CD8-positive, alpha-beta memory T cell (primary cell): ENCODE measurements at places on chromosomes 3 and 15.

GRCh38 chr3:153513236-153513635 is 351.2 kb downstream of the RAP2B start:
- DNase-seq, result peak; percentile 3

DNA sequence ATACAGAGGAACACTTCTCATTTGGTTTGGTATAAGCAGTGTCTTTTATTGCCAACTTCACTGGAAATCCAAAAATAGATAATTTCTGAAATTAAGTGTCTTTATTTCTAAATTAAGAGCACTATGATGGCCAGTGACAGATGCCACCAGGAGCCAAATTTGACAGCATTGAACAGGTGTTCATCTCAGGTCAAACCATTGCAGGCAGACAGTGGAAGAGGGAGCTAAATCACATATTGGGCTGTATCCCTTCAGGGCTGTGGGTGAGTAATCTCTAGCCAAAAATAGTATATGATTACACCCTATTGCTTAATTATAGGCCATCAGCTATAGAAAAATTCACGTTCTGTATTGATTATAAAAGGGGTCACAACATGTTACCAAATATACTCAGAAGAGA is 457.7 kb downstream of the NAALADL2 start:
- DNase-seq, result no peak

- DNase-seq, result no peak
Observed at GRCh38 chr3:4722103-4722502, 229.0 kb downstream of the ITPR1 start.

DNA sequence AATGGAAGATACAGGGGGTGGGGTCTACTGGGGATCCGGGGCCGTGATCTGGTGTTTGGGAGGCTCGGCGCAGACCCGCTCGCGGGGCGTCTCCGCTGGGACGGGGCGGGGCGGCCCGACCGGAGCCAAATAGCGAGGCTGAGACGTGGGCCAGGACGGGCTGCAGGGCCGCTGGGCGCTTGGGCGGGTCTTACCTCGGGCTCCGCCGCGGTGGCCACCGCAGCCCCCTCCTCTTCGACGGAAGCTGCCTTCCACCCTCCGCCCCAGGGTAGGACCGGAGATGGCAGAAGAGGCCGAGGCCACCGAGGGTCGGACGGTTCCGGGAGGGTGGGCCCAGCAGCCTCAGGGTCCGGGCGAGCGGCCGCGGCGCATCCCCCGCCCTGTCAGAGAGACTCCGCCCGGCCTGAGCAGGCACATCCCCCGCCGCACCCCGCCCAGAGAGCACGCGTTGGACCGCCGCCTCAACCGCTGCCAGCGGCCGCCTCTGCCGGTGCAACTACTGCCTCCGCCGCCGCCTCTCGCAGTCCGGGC is 399 bp downstream of the MYO9A start:
- DNase-seq, result peak; percentile 79

GRCh38 chr15:70220490-70221096 is 122.9 kb upstream of the TLE3 start:
- no peak for DNase-seq

DNA sequence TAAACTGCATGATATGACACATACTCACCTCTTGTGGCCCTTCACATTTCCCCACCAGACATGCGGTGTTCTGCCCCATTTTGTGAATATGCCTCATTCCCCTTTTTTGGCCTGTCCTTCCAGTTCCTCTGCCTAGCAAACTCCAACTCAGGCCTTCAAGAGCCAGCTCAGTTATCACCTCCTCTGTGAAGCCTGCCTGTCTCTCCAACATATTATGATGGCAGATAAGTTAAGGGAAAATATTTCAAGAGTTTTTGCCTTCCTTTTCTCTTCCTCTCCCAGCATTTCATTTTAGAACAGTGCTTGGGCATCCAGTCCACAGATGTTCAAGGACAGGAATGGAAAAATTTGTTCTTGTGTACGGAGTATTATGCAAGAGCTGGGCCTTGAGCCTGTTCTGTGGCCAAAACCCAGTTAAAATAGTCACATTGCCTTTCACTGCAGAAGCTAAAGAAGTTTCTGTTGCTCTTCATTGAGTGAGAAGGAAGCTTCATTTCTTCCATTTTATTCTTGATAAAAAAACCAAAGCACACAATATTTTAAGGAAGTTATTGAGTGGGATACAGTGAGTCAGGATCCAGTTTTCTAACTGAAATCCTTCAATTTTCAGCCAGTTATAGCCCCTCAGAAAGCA is 192.0 kb downstream of the GHSR start:
- no peak for DNase-seq

DNA sequence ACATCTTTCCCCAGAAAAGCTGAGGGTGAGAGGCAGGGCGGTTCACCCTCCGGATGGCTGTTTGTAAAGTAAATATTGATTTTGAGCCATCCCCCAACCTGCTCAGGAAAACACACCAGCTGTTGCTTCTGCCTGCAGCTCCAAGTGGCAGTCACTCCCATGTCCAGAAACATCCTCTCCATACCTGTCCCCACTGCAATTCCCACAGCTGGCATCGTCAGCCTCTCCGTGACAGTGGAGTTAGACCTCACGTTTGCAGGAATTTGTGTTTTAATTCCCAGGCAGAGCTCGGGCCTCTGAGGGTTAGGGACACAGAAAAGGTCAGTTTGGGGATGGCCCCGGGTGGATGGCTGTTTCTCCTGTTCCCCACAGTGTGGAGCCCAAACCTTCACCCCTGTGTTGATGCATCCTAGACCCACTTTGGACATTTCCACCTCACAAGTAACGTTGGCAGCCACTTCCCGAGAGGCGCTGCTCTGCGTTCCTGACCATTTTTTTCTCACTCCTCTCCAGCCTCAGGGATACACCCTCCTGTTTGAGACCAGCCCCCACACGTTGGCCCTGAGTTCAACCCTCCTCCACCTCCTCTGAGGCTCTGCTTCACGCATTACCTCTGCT is 11.8 kb upstream of the FAM174B start:
- no peak for DNase-seq

- DNase-seq, result no peak
Observed at GRCh38 chr3:42525212-42525611, 22.8 kb downstream of the VIPR1 start.

GRCh38 chr3:16477056-16477455 is 36.4 kb downstream of the RFTN1 start:
- no peak for DNase-seq

DNA sequence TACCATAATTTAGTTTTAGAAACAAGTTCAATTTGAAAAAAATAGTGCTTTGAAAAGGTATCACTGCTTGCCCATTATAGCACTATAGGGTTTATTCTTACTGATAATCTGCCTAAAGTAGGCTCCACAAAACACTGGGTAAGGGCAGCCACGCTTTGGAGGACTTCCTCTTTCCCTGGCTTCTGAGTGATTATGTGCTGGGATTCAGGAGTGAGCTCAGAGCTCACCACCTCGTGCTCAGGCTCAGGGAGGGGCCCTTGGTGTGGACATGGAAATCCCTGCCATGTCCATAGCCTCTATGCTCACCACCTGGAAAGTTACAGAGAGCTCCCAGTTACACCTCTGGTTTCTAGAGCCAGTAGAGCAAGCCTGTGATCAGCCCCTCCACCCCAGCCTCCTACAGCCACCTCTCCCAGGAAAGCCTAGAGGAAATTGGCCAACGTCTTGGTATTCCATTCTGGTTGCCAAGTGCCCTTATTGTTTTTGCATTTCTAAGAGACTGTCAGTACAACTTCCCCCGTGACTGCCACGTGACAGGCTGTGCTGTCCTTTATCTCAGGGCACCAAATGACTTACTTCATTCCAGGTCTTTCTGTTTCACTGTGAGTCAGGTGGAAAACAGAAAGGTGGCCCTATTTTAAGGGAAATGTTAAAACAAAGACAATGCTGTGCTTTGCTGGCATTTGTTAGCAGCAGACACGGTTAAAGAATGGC is 316.0 kb downstream of the RORA start:
- DNase-seq, result no peak

- DNase-seq, result no peak
Observed at GRCh38 chr3:166456286-166456685, 619.1 kb upstream of the BCHE start.

- no peak for DNase-seq
Observed at GRCh38 chr3:151262871-151263525, 15.3 kb downstream of the P2RY14 start.

DNA sequence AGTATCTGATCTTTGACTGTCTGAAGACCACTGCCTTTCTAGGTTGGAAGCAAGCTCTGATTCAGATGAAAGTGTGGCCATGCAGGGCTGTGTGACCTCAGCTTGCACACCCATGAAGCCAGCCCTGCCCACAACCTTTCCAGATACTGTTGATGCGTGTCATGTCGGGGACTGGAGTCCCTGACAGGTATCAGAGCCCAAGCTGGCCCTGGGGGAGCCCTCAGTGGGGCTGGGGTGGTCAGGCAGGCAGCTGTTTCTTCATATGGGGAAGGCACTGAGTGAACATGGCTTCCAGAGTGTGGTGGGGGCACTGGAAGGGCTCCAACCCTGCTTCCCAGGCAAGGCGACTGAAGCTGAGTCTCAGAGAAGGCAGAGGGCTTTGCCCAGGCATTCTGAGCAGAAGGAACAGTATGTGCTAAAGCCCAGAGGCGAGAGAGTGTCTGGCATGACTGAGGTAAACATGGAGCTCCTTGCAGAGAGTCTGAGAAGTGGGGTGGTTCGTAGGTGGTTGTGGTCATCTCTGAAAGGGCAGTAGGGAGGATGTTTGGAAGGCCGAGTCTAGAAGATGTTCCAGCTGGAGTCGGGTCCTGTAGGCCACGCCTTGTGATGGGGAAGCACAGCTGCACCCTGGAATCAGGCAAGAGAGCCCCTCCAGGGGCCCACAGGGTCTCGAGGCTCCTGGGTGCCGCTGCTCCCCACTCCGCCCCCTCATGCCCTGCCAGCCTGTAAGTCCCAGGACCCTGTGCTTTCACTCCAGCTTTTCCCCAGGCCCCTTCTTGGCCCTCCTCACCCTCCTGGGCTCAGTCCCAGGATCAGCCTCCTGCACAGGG is 122.2 kb downstream of the EEFSEC start:
- no peak for DNase-seq

- no peak for DNase-seq
Observed at GRCh38 chr3:198071602-198072287, 111.7 kb downstream of the LMLN start.

DNA sequence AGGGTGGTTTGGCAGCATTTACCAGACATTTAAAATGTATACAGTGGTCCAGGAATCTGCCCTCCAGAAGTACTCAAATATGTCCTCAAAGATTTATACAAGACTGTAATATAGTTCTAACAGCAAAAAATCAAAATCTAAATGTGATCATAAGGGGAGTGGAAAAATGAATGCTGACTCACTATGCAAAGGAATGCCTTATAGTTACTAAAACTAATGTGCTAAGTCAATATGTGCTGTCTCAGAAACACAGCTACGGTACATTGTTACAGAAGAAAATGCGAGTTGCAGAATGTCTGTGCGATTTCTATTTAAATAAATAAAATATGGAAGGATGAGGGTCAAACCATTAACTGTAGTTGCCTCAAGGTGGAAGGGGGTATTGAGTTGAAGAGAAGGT is 230.1 kb upstream of the UBE2E1 start:
- DNase-seq, result no peak

GRCh38 chr15:80888846-80889245 is 100.8 kb downstream of the MESD start:
- no peak for DNase-seq

- DNase-seq, result no peak
Observed at GRCh38 chr3:72162649-72163184, 377.8 kb upstream of the PROK2 start.

- no peak for DNase-seq
Observed at GRCh38 chr3:71551311-71551919, 32.1 kb downstream of the FOXP1 start.

- DNase-seq, result no peak
Observed at GRCh38 chr3:16548721-16549120, 35.2 kb upstream of the RFTN1 start.

GRCh38 chr3:160691151-160691550 is 14.2 kb downstream of the ARL14 start:
- DNase-seq, result no peak

GRCh38 chr3:101204246-101204645 is 116.1 kb downstream of the IMPG2 start:
- DNase-seq, result no peak

DNA sequence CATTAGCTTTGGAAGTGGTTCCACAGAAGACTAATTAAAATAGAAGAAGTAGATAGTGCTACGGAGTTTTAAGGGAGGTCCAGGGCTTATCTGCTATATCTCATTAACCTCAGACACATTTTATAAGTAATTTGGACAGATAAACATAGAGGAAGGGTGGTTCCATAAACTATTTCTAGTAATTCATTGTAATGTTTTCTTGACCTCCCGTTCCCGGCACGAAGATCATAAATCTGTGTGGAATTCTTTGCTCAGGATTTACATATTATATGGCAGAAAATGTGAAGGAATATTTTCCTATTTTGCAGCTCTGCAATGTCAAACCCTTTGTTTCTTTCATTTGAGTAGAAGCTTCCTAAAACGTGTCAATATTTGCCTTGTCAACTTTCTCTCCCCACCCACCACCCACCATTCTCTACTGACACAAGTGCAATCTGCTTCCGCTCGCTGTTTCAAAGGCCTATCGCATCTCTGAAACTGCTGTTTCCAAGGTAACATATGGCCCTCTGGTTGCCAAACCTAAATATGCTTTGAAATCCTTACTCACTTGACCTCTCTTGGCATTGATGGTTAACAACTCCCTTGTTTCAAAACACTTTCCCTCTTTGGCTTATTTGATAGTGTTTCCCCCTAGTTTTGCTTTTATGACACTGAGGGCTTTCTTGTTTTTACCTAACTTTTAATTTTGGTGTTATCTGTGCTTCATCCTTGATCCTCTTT is 21.4 kb upstream of the PLSCR5 start:
- no peak for DNase-seq

GRCh38 chr15:91422797-91423196 is 322.7 kb downstream of the SV2B start:
- no peak for DNase-seq

DNA sequence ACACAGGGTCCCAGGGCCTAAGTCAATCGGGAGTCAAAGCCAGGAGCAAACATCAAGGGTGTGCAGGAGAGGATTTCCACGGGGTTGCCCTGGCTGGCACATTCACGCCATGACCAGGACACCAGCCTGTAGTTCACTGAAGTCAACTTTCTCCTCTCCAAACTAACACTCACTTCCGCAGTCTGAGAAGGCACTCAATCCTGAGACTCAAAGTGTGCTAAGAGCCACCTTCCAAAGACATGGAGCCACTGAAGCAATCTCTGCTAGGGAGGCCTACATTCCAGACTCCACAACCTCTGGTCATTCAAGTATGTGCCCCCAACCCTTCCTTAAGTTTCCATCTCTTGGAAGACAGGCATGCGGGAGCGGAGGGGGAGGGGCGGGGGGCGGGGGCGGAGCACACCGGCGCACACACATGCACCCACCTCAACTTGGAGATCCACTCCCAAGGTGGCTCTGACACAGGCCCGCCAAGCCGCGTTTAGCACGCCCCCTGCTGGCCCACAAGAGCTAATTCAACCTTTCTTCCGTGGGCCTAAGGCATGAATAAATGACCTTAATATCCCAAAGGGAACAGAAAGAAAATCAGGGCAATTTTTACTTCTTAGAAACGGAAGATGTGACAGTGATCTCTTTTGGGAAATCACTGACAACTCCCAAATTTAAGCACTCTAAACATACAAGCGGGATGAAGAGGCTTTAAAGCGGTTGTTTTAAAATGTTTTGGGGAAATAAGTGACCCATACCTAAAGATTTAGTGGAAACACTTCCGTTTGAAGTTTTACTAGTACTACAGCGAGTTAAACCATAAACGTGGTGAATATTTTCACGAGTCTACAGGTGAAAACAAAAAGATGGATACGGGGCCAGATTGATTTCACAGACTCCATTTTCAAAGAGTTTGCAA is 162.5 kb upstream of the CHRNA7 start:
- peak; percentile 39 for DNase-seq
